T-helper 22 cell (primary cell): ENCODE measurements at places on chromosomes 3 and 15.

- DNase-seq, result no peak
Observed at GRCh38 chr3:123385981-123386380, 62.9 kb downstream of the ADCY5 start.

GRCh38 chr3:10561946-10562560, 56.7 kb upstream of the ATP2B2 start:
- no peak for DNase-seq

DNA sequence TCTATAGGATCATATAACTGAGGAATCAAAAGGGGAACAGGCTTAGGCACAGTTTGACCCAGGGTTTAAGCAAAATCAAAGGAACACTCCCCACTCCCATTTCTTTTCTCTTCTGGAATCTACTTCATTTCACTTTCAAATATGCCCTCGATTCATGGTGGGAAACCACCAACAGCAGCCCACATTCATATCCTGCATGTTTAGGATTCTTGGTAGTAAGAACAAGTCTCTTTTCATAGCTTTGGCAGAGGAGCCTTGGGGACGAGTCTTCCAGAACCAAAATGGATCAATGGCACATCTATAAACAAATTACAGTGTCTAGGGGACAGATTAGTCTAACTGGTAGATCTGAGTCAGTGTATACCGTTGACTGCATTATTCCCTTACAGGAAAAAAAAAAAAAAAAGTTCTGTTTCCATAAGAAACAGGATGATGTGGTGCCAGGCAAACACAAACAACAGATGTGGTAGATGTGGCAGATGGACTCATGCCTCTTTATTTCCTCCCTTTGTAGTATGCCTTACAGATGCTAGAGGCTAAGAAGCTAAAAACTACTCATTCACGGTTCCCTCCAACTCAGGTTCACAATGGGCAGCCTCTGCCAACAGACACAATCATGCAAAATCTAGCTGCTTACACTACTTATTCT, 578.3 kb upstream of the ADAMTS9 start:
- no peak for DNase-seq

- DNase-seq, result no peak
Observed at GRCh38 chr15:87597346-87598052, 659.0 kb downstream of the NTRK3 start.

DNA sequence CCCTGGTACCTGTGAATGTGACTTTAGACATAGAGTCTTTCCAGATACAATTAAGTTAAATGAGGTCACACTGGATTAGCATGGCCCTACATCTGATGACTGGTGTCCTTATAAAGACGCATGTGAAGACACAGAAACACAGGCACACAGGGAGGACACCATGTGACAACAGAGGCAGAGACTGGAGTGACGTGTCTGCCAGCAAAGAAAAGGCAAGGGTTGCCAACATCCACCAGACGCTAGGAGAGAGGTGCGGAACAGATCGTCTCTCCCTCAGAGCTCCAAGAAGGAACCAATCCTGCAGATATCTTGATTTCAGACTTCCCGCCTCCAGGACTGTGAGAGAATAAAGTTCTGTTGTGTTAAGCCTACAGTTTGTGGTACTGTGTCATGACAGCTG, 42.8 kb downstream of the CX3CR1 start:
- no peak for DNase-seq
